ENCODE measurements at places on chromosomes 5 and 9.

DNA sequence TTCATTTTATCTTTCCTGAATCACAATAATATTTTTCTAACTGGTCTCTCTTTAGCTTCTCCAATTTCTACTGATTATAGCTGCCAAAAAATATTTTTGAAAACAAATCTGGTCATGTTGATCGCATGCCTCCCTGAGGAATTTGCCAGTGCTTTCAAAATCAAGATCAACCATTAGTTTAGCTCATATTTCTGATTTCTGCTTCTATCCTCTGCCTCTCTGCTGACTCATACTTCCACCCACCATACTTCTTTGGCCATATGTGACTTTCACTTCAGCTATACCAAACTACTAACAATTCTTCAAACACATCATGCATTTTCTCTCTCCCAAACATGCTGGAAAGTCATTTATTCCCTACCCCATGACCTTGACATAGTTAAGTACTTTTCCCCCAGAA lies 636.5 kb downstream of the TLE1 start:
- DNase-seq, result peak; percentile 62

DNA sequence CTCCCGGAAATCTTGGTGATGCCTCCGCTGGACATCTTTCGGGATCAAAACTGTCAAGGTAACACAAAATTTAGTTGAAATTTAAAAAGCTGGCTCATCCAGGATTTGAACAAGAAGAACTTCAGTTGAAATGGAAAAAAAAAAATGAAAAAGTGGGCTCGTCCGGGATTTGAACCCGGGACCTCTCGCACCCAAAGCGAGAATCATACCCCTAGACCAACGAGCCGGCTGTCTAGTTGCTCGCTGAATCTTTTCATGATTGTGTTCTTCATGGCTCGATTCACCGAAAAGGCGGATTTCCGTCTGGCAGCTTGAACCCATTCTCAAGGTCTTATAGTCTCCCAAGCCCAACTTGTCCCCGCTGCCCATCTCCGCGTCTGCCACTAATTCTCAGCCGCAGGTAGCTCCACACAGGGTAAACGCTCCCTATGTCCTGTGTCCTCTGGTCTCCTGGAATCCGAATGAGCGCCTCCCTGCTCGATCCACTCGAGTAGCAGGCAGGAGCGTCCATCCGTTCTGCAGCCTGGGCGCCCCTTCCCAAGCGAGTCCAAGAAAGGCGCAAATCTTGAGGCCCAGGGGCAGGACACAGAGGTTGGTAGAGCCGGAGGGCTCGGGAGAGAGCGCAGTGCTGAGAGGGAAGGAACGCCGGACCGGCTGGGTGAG lies 16.2 kb downstream of the TRIM7 start:
- DNase-seq, result peak; percentile 71

DNA sequence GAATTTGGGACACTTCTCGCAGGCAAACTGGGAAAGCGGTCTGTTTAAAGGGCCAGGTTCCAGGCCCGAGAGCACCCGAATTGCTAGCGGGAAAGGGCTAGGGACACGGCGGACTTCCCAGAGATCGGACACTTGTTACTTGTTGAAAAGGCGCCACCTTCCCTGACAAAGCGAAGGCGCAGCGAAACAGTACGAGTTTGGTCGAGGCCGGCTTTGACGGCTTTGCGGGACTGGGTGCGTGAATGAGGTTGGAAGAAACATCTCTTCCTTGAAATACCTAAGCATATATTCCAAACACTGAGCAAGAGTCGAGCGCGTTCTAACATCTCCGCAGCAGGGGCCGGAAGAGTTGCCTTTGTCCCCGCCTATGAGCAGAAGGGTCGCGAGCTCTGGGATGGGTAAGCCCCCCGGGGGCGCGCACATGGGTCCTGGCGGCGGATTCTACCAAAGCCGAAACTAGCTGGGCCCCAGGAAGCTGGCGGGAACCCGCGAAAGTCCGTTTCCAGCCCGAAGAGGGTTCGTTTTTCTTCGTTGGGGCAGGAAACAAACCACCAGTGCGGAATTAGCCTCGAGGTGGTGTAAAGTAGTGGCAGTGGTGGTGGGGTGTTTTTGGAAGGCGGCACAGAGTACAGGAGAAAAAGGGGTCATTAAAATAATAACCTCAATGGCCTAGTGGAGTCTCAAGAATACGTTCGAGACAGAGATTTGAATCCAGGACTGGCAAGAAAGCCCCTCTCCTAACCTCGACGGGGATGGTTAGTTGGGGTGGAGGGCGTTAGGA lies 1.5 kb downstream of the GDNF start:
- DNase-seq, result peak; percentile 67

DNA sequence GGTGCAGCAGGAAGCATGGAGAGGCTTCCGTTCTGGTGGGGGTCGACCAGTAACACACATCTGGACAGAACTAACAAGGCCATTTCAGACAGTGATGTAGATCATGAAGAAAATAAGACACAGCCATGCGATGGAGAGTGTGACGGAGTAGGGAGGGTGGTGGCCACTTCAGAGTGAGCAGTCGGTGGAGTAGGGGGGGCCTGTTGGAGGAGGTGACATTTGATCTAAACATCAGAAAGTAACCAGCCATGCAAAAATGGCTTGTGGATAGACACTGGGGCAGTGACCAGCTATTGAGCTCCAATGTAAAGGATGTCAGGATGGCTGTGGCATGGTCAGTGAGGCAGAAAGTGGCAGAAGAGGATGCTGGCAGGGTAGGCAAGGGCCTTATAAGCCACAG lies 65.9 kb downstream of the PPARGC1B start:
- DNase-seq, result peak; percentile 33

- no peak for DNase-seq
Observed at GRCh38 chr5:180294913-180295555, 3.2 kb upstream of the MAPK9 start.

DNA sequence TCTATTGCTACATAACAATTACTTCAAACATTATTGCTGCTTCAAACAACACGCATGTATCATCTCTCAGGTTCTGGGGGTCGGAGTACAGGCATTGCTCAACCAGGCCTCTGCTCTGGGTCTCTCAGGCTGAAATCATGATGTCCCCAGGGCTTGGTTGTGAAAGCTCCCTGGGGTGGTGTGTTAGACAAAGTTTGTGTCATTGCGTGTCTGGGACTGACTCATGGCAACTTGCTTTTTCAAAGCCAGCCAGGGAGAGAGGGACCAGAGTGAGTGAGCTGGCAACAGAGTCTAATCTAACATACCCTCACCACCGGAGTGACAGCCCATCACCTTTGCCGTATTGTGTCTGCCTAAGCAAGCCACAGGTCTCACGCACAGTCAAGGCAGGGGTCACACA lies 259.2 kb upstream of the NFIL3 start:
- DNase-seq, result peak; percentile 68

GRCh38 chr9:2872250-2872930 lies 28.5 kb upstream of the PUM3 start:
- DNase-seq, result peak; percentile 9

GRCh38 chr9:97985058-97985861 lies 2.1 kb downstream of the ANP32B start:
- DNase-seq, result peak; percentile 24

GRCh38 chr5:89179731-89180130 lies 296.7 kb upstream of the MEF2C start:
- DNase-seq, result no peak

GRCh38 chr9:89342948-89343347 lies 24.6 kb downstream of the SECISBP2 start:
- DNase-seq, result no peak

GRCh38 chr5:95649274-95649673 lies 2.7 kb downstream of the RFESD start:
- no peak for DNase-seq

GRCh38 chr9:27212621-27213020 lies 84.3 kb downstream of the EQTN start:
- DNase-seq, result no peak

DNA sequence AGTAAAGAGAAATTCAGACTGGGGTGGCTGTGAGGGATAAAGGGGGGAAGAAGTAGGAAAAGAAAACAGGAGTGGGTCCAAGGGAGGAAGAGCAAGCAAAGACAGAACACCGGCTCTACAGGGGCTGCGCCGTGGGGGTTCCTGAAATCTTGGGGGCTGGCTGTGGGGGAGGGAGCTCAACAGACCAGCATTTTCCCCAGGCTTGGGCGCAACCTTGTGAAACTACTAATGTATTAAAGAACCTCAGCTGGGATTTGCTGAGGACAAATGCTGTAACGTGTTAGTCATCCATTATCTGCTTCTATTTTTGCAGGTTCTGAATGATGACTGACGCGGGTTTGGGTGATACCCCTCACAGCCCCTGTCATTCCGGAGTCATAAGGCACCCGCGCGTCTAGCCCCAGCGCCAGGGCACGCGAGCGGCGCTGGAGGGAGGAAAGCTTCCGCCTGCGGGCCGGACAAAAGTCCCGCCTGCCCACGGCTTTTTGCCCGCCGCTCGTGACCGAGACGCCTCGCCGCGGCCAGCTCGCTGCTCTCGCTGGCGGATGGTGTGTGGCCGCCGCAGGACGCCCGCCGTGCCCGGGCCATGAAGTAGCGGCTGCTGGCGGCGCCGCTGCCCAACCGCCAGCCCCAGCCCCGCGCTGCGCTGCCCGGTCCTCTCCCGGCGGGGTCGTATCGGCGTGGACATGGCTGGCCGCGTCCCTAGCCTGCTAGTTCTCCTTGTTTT lies 110.6 kb downstream of the PAM start:
- peak; percentile 87 for DNase-seq

- peak; percentile 11 for DNase-seq
Observed at GRCh38 chr5:88727705-88728313, 155.2 kb downstream of the MEF2C start.

DNA sequence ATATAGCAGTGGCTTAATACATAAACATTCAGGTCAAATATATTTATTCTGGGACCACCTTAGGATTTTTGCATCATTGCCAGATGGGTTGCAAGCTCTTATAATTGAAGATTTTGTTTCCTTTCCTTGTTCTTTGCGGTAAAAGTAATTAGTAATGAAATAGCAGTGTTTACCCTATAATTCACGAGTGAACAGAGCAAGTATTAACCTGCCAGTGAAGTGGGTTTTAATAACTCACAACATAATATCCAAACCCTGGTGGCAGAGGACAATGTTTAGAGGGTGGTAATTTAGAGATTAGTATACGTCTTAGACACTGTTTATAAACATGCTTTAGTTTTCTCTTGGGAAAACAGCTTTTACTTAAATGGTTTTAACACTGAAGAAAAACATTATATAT lies 11.8 kb downstream of the ARL14EPL start:
- no peak for DNase-seq

GRCh38 chr9:5786370-5787127 lies 46.4 kb downstream of the ERMP1 start:
- DNase-seq, result no peak

DNA sequence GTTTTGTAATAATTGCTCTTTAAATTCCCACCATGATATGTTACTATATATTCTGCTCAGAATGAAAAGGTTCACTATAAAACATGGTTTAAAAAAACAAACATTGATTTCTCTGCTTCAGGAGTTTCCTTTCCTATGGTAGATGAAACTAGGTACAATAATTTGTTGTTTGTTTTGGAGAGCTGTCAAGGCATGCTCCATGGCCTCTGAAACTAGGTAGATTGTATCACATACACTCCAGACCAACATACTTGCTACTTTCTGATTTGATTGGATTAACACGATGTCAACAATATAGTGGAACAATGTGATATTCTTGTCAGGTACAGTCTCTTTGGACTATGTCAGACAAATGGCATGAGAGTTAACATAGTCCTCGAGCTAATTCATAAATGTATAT lies 452.7 kb upstream of the CDH9 start:
- DNase-seq, result no peak

- DNase-seq, result peak; percentile 85
Observed at GRCh38 chr5:53027913-53028312, 38.8 kb downstream of the ITGA2 start.

- peak; percentile 1 for DNase-seq
Observed at GRCh38 chr9:2320114-2320513, 301.5 kb upstream of the VLDLR start.

GRCh38 chr9:133280392-133280791 lies 5.4 kb upstream of the ABO start:
- DNase-seq, result no peak

DNA sequence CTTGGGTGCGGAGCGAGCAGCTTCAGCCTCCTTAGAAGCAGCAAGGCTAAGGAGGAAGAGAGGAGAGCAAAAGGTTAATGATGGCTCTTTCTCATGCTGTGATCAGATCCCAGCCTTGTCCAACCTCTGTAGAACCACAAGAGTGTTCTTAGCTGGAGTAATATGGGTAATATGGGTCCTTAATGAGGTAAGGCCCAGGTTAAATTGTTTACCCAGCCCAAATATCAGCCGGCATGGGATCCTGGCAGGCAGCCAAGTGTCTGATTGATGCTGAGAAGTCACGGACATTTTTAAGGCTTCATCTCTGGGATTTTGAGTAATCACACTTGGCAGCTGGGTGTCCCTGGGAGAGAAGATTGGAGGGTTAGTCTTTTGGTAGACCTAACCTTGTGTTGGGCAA lies 32.3 kb downstream of the GLRA1 start:
- no peak for DNase-seq

DNA sequence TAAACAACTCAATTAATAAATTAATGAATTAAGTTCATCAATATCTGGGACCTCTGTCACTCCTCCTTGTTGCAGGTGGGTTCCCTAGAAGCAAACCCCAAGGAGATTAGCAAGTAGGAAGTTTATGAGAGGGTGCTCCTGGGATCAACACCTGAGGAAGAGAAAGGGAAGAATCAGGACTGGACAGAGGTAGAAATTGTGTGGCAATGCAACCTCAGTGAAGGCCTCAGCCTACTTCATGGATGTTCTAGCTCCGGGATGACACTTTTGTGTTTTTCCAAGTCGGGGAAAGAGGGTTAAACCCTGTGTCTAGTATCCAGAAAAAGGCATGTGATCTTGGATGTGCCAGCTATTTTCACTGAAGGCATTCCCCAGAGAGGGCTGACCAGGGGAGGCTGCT lies 23.2 kb downstream of the MAMDC2 start:
- DNase-seq, result no peak

DNA sequence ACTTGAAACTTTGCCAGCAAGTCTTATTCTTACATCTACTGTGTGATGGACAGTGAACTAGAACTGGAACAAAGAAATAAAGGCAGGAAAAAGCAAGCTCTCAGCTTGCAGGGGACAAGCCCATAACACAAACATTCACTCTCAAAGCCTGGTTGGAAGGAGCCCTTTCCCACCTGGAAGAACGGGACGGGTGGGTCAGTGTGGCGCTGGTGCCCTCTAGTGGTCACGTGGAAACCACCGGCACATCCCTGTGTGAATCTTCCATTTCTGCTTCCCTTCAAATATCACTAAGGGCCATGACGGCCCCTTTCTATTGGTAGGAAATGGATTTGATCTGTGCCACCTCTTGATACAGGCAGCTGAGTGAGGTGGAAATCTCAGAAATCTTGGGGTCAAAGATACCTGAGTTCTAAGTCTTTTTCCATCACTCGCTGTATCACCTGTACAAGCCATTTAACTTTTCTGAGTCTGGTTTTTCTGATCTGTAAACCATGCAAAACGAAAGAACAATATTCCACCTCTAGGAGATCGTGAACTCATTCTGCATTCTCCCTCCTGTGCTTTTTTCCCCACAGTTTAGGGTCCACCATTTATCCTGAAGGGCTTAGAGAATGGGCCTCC lies 211.6 kb downstream of the MSX2 start:
- peak; percentile 49 for DNase-seq

GRCh38 chr5:149212198-149212951 lies 59.3 kb upstream of the AFAP1L1 start:
- peak; percentile 97 for DNase-seq

GRCh38 chr5:79886925-79887655 lies 104.0 kb downstream of the MTX3 start:
- no peak for DNase-seq

- DNase-seq, result no peak
Observed at GRCh38 chr9:128061275-128061960, 5.7 kb downstream of the NAIF1 start.

- no peak for DNase-seq
Observed at GRCh38 chr5:103532086-103532734, 30.4 kb downstream of the NUDT12 start.

All from RPMI7951 (cell line).